ENCODE measurements at places on chromosomes 7 and 10.

GRCh38 chr10:112217386-112218035 lies 33.9 kb upstream of the GPAM start:
- no peak for DNase-seq

- no peak for DNase-seq
These were observed 11.9 kb upstream of the SFR1 start for GRCh38 chr10:104109908-104110662.

- DNase-seq: no peak
These were observed 49.5 kb upstream of the ZNF746 start for GRCh38 chr7:149547126-149547525.

GRCh38 chr7:36881233-36881874 lies 157.1 kb upstream of the AOAH start:
- DNase-seq: no peak

DNA sequence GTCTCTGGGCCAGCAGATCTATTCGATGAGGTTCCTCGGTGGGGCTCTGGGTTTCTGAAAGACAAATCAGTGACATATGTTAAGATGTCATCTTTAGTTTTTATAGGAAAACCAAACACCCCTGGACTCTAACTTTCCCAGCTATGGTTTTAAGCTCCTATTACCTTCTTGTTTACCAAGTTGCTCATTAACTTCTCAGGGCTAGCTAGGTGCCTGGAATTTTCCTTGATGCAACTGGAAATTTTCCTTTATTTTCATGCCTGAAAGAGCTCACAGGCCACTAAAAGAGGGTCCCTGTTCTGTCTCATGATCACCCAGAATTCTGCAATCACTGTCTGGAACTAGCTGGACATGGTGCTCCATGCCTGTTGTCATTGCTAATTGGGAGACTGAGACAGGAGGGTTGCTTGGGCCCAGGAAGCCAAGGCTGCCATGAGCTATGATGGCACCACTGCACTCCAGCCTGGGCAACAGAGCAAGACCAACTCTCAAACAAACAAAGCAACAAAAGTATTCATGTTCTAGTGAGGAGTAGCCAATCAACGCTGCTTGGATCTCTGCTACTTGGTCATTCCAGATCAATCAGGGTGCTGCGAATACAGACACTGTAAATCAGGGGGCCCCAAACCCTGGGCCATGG lies 1173.5 kb upstream of the AUTS2 start:
- no peak for DNase-seq

All from activated CD4-positive, alpha-beta T cell treated with anti-CD3 and anti-CD28 coated beads, Interleukin-2, amount 50 U/mL, for 4 hours (primary cell).